Left cardiac atrium (tissue), 4 donors: ENCODE measurements at places on chromosomes 5 and 9. TPM values are rescaled to one million over a fixed set of nuclear protein-coding genes. Genes with fewer than 3 reads are reported as not detected.

Gene STK32A
- total RNA-seq = 2.8 TPM

Gene DIPK1B
- 35.2 TPM for total RNA-seq

DNA sequence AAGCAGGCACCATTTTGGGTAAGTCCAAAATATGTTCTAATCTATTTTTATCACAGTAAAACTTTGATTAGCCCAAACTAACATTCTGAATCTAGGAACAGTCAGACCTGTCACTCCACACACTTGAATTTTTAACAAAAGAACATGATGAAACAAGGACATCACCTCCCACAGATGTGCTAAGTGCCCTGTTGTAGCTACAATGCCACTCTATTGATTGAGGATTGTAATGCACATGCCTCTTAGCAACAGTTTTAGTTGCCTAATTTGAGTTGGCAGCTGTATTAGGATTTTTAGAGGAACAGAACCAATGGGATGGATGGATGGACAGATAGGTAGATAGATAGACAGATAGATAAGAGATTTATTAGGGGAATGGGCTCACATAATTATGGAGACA lies 20.3 kb upstream of the RNF20 start:
- no peak for DNase-seq

- DNase-seq = peak; percentile 57
Observed at GRCh38 chr9:99433555-99433954, 211.5 kb downstream of the SEC61B start.

Gene CAVIN4
- total RNA-seq = 18.6 TPM

GRCh38 chr5:139910901-139911300 lies 115.3 kb downstream of the PSD2 start:
- DNase-seq = no peak

DNA sequence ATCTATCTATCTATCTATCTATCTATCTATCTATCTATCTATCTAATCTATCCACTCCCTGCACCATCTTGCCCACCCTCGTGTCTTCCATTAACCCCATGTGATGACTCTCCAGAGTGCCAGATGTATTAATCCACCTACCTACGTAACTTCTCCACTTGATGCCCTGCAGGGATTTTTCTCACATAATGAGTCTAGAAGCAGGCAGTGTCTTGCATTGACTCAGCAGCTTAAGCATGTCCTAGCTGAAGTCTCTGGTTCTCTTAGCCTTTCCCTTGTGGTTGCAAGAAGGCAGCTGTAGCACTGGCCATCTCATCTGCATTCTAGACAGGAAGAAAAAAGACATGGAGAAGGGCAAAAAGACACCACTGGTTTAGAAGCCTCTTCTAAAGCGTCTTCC lies 96.7 kb upstream of the ALDH1B1 start:
- no peak for DNase-seq

- no peak for DNase-seq
Observed at GRCh38 chr9:137674307-137674975, 55.6 kb downstream of the EHMT1 start.
